ENCODE measurements at places on chromosomes 6 and 20. TPM values are rescaled to one million over a fixed set of nuclear protein-coding genes. Genes with fewer than 3 reads are reported as not detected.

DNA sequence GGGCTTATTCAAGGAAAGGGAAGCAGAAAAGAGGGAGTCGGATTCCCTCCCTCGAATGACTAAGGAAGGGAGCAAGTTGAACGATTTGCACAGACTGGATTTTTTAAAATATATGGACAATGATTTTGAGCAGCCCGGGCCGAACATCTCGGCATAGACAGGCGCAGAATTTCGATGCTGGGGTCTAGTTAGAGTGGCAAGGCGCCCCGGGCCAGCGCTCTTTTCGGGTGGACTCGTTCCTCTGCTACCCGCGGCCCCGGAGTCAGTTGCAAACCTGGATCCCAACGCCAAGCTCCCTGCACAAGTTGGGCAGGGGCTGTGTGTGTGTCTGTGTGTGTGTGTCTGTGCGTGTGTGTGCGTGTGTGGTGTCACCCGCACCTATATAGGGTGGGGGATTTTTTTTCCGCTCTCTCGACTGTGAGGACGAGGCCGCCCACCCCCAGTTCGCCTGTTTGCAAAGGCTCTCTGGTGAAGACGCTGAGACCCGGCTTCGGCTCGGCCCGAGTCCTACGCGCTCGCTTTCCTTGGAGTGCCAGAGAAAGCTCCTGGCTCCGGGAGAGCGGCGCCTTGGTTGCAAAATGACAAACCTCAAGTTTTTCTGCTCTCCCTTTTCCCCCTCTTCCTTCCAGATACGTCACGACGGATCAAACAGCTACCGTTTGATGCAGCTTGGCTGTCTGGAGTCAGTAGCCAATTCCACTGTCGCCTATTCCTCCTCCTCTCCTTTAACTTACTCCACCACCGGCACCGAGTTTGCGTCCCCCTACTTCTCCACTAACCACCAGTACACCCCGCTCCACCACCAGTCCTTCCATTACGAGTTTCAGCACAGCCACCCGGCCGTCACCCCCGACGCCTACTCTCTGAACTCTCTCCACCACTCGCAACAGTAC, 1.4 kb downstream of the TFAP2D start:
- no peak for DNase-seq

DNA sequence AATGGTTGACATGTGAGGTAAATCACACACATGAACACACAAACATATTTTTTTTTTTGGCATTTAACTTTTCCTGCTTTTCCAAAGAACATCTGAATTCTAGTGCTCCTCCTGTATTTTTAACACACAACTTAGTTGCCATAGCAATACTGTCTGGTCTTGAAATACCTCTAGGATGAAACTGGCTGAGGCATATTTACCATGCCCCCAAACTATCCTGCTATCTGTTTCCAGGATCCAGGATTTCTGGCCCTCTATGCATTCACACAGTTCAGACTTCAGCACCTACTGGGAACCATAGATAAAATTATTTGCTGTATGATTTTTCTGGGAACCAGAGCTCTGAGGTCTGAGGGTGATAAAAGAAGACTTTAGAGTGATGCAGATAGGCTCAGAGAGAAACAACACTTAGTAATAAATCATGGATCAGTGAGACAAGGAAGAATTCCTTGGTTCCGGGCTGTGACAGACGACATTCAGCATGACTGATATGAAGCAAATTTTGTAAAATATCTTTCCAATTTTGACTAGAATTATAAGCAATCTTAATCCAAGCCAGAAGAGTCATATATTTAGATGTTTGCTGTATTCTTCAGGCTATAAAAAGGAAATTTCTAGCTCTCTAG, 359.7 kb downstream of the BTBD9 start:
- DNase-seq: no peak

DNA sequence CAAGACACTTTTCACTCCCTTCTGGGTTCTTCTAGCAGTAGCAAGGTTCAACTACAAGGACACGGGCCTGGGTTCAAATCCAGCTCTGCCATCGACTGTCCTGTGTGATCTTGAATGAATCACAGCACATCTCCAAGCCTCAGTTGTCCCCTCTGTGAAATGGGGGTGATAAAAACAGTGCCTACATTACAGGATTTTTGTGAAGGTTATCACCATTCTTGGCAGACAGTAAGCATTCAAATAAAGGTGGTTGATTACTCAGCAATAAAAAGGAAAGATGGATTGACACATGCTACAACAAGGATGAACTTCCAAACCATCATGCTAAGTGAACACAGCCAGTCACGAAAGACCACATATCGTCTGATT, 6.6 kb upstream of the TGM2 start:
- DNase-seq: no peak

DNA sequence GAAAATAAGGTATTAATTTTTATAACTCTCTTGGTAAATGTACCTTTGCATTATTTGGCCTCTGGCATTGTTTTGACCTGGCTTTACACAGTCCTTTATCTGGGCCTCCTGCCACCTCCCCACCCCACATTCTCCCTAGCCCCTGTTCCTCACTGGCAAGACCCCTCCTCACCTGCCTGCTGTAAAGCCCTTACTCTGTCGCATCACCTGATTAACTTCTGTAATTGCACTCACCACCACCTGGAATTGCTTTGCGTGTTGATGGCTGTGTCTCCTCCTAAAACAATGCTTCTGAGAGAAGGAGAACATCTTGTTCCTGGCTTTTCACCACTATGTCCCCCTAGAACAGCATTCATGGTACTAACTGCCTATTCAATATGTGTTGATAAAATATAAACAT, 24.8 kb downstream of the SNX9 start:
- DNase-seq: no peak

Gene TAGAP
- polyA plus RNA-seq: 210 TPM

Gene ANGPT4
- not detected for polyA plus RNA-seq
